ENCODE measurements at places on chromosomes 12 and 14. TPM values are rescaled to one million over a fixed set of nuclear protein-coding genes. Genes with fewer than 3 reads are reported as not detected.

DNA sequence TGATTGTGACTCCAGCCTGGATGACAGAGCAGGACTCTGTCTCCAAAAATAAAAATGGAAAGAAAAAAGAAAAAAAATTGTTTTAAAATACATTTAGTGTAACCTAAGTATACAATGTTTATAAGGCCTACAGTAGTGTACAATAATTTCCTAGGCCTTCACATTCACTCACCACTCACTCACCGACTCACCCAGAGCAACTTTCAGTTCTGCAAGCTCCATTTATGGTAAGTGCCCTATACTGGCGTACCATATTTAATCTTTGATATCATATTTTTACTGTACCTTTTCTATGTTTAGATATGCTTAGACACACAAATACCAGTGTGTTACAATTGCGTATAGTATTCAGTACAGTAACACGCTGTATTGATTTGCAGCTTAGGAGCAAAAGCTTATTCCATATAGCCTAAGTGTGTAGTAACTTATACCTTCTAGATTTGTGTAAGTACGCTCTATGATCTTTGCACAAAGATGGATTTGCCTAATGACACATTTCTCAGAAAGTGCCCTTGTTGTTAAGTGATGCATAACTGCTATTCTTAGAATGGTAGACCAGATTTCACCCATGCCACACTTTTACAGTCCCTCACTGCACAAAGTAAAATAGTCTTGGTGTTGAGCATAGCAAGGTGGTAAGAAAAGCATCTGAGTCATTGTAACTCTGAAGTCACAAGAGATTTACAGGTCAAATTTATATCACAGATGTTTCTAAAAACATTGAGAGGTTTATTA lies 151.9 kb downstream of the LRRK2 start:
- DNase-seq: no peak

- no peak for DNase-seq
Observed at GRCh38 chr14:58465421-58465820, 37.9 kb downstream of the KIAA0586 start.

- peak; percentile 41 for DNase-seq
Observed at GRCh38 chr14:21300892-21301291, 21.0 kb downstream of the RPGRIP1 start.

- DNase-seq: no peak
Observed at GRCh38 chr14:50792051-50792477, 38.9 kb downstream of the NIN start.

- DNase-seq: no peak
Observed at GRCh38 chr12:106106061-106106566, 32.6 kb downstream of the NUAK1 start.

- no peak for DNase-seq
Observed at GRCh38 chr12:92623386-92623785, 79.4 kb upstream of the PLEKHG7 start.

GRCh38 chr14:74909501-74909900 lies 13.6 kb downstream of the RPS6KL1 start:
- no peak for DNase-seq

- no peak for DNase-seq
Observed at GRCh38 chr12:39846971-39847650, 227.5 kb upstream of the ABCD2 start.

DNA sequence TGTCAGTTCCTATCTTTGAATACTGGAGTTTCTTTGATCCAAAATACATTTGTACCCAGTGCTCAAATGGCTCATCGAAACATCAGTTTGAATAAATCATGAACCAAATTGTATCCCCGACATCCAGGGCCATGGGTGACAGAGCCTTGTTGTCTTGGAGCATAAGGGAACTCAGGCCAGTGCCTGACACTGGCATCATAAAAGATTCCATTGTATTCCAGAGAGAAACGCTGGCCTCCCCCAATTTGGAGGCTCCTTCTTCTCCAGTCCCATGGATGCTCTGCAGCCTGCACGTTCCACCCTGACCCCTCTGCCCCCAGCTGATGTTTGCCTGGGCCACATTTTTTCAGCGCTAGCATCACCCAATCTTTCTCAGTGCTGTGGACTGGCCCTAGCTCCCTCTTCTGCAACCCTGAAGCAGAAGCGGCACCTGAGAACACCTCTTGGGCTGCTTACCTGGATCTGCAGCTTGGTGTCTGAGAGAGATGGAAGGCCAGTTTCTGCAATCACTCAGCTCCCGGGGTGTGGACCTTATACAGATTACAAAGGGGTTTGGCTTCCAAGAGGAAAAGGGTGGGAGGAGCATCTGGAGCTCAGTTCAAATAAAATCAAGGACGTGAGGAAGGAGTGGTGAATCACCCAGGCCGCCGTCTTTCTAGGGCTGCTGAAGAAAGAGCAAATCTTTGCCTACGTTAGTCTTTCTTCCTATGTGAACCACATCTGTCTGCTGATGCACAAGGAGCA lies at the start of gene RNASE1:
Gene RNASE1, minus strand, starts transcription at position 504 of the 744 bp plus-strand sequence. CDS start 776 bp downstream, outside the sequence.
- no peak for DNase-seq

GRCh38 chr14:79404874-79405511 lies 806.3 kb downstream of the DIO2 start:
- DNase-seq: no peak

- DNase-seq: no peak
Observed at GRCh38 chr14:54688229-54688628, 121.3 kb downstream of the SAMD4A start.

- DNase-seq: no peak
Observed at GRCh38 chr12:21988619-21989018, 47.4 kb upstream of the ABCC9 start.

- no peak for DNase-seq
Observed at GRCh38 chr12:49348781-49349180, 2.1 kb downstream of the DNAJC22 start.

GRCh38 chr14:99688210-99688581 lies 4.1 kb downstream of the CYP46A1 start:
- no peak for DNase-seq

- DNase-seq: no peak
Observed at GRCh38 chr12:56317675-56318074, 1.9 kb upstream of the CNPY2 start.

DNA sequence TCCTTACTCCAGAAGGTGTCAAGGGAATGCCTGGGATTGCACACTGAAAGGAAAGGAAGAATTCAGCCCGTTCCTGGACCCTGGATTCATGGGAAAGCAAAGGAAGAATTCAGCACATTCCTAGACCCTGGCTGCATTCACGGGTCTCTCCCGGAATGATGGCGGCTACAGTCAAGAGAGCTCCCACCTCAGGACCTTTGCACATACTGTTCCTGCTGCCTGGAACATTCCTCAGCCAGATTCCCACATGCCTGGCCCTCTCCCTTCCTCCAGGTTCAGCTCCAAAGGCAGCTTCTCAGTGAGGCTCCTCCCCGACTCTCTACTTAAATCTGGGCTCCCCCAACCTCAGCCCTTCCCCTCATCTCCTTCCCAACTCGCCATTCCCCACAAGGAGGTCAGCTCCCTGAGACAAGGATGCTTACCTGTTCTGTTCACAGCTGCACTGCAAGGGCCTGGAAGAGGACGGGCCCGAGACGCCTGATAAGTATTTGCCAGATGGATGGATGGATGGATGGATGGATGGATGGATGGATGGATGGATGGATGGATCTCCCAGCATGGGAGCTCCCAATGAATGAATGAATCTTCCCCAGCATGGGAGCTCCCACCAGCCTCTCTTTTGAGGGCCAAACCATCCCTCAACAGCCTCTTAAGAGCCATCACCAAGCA lies 77.4 kb downstream of the NCOR2 start:
- no peak for DNase-seq

GRCh38 chr12:95114766-95115405 lies 41.5 kb upstream of the NR2C1 start:
- no peak for DNase-seq

The DCN gene
- total RNA-seq: not detected

The GPR135 gene
- 1.5 TPM for total RNA-seq

The ISM2 gene
- 0.21 TPM for total RNA-seq

The KRT2 gene
- total RNA-seq: not detected

The POTEM gene
- not detected for total RNA-seq
